ENCODE measurements at places on chromosomes 6 and 20.

DNA sequence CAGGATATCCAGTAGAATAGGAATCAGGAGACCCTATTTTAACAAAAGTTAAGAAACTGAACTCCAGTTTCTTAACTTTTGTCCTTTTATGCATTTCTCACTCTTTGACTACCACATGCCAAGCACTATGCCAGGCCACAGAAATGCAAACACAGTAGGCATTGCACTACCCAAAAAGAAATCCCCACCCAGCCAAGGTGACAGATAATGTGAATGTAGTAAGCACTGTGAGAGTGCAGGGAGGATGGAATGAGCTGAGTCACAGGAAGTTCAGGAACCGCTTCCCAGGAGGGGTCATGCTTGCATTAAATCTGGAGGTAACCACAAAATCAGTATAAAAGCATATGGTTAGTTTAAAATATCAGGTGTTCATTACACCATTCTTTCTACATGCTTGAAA is 20.1 kb upstream of the FAM83C start:
- DNase-seq, result no peak

DNA sequence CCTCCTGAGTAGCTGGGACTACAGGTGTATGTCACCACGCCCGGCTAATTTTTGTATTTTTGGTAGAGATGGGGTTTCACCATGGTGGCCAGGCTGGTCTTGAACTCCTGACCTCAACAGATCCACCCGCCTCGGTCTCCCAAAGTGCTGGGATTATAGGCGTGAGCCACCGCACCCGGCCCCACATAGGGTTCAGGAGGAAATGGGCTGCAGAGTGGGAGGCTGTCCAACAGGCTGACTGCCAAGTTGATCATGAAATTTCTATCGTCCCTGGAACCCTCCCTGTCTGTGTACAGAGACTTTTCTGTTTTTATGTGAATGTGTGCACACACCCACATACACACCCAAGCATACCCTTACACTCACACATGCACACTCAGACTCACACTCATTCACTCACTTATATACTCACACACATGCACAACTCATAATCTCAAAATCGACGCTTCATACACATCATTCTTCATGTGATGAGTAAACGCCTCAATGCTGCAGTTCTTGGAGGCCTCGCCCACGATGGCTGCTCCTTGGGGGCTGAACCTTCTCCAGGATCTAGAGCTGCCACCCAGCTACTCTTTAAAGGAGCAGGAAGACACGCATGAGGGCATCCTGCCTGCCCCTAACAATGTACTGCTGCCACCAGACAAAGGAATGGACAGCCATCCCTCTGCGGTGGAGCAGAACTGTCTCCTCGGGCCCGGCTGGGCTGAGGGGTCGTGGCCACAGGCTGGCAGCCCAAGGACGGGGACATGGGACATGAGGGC is 35.6 kb downstream of the SUN5 start:
- DNase-seq, result no peak

- DNase-seq, result peak; percentile 84
Measured at GRCh38 chr20:22508426-22508825, 75.9 kb downstream of the FOXA2 start.

- DNase-seq, result no peak
Measured at GRCh38 chr6:143986463-143987065, 21.5 kb downstream of the PLAGL1 start.

DNA sequence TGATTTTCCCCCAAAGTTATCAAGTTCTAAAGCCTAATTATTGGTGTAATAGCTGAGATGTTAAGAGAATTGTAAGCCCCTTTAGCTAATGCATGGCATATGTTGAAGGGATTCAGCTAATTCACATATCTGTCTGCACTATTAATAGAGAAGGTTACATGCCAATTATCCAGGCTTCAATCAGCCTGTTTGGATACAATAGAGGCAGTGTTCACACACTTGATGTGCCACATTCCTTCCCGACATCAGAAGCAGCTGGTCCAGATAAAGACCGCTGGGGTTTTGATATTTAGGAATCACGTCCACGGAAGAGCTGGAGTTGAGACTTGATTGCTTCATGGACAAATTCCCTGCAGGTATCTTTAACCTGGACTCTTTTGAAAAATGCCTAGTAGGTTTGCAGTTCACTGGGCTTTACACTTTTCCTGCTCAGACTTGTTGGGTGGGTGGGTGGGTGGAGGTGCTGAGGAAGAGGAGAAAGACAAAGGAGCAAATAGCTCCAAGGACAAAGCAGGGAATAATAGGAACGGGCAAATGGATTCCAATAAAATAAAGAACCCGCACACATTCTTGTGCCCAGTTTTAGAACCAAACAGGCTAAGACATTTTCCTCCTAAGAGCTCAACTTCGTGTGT is 142.6 kb upstream of the ZNF217 start:
- no peak for DNase-seq

GRCh38 chr6:108806665-108807064 is 41.6 kb upstream of the ARMC2 start:
- DNase-seq, result no peak

DNA sequence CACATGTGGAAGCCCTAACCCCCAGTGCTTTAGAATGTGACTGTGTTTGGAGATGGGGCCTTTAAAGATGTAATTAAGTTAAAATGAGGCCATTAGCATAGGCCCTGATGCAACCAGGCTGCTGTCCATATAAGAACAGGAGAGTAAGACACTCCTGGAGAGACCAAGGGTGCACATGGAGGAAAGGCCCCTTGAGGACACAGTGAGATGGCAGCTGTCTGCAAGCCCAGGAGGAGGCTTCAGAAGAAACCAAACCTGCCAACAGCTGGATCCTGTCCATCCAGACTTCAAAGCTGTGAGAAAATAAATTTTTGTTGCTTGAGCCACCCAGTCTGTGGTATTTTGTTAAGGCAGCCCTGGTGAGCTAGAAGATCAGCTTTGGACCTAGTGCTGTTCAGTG is 16.8 kb upstream of the SNRPB2 start:
- DNase-seq, result no peak

DNA sequence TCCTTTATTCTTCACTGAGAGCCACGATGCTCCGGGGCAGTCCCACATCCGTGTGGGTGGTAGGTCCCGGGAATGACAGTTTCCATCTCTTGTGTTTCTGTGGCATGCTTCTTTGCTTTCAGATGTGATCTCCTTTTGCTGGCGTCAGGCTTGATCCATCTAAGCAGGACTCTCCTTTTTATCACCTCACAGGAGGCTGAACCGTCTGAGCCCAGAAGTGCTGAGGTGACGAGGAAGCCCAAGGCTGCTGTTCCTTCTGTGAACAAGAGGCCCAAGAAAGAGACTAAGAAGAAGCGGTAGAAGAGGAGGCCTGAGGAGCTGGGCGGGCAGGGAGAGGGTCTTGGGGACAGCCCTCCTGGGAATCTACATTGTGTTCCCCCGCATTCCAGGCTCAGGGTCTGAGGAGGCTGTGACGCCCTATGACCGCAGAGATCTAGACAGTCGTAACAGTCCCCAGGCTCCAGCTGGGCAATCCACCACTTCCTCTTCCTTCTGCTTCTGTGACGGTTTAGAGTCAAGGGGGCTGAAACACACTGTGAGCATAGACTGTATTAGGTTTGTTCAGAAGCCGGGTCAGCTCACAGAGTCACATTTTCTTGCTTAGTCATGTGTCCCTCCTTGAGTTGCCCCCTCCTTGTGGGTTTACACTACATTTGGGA is 26.8 kb downstream of the MANBAL start:
- no peak for DNase-seq

DNA sequence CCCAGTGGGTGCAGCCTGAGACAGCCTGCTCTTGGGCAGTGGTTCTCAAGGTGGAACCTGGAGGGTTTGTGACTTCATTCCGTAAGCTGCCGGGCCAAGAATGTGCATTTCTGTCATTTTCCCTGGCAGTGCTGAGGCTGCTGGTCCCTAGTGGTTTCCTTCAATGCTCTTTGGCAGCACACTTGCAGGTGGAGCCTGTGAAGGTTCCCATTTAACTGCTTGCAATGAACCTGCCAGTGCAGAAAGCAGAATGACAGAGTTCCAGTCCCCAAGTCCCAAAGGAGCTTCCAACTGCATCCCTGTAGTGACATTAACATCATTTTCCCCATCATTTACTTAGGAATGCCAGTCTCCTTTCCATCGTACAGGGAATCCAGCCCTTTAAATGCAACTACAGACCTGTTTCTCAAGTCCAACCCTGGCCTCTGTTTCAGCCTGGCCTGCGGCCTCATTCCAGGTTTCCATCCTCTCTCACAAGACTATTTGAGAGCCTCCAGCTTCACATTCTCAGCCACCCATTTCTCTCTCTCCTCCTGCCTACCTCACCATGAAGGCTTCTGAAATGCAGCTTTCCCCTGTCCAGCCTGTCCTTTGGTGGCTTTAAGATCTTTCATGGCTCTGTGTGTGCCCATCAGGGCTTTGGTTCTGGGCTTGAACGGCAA is 149.7 kb upstream of the GGTLC1 start:
- DNase-seq, result no peak

- no peak for DNase-seq
Measured at GRCh38 chr6:36373368-36374019, 14.0 kb downstream of the ETV7 start.

- DNase-seq, result no peak
Measured at GRCh38 chr6:96058082-96058481, 42.3 kb downstream of the FUT9 start.

DNA sequence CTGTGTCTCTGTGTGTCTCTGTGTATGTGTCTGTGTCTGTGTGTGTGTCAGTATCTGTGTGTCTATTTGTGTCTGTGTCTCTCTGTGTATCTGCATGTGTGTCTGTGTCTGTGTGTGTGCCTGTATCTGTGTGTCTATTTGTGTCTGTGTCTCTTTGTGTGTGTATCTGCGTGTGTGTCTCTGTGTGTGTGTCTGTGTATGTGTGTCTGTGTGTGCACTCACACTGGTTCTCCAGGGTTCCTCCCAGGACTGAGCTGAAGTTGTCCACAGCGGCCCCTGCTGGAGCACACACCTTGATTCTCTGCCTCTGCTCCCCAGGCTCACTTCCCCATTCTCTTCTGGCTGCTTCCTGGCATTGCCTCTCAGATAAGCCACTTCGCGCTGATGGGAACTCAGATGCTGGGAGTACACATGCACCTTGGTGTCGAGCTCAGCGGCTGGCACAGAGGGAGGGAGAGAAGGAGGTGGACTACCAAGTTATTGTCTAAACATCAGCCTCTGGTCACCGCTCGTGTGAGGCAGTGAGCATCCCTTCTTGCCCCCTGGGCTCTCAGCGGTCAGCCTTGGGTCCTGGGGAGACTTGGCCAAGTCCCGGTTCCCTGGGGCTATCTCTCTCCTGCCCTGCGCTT is 104.9 kb upstream of the NXT1 start:
- DNase-seq, result peak; percentile 76

DNA sequence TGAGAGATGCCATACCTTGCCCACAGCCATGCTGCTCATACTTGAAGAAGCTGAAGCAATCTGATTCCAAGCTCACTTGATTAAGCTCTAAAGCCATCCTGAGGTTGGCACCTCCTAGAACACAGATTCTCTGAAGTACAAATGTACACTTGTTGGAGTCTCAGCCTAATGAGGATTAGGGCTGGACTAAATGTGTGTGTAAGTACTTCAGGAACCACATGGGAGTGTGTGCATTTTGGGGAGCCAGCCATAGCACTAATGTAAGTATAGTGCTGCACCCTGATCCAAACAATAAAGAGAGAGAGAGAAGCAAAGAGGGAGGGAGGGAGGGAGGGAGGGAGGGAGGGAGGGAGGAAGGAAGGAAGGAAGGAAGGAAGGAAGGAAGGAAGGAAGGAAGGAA is 458.6 kb downstream of the MAFB start:
- DNase-seq, result no peak

GRCh38 chr6:62904687-62905086 is 306.6 kb upstream of the FKBP1C start:
- DNase-seq, result no peak

DNA sequence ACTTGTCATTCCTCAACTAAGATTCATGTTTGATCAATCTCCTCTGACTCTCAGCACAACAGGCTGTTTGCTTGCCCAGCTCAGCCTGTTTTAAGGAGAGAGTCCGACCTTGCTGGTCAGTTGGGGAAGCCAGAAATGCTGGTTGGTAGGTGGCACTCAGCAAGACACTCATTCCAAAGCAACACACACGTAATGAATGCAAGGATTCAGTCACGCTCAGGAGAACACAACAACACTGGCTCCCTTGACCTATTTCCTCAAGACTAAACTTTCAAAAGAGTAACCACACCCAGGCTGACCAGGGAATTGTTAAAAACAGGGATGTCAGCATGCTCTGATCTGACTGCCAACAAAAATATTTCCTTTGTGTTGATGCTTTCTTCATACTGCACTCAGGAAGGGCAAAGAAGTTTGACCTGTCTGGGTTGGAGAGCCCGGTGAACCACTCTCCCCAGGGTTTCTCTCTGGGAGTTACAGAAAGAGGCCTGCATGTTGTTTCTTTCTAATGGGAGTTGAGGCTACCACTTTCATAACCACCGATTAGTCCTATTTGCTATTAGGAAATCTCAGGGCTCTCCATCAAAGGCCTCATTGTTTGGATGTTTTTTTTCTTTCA is 25.6 kb upstream of the PREP start:
- no peak for DNase-seq

- DNase-seq, result no peak
Measured at GRCh38 chr6:24802271-24803059, 3.7 kb upstream of the ARMH2 start.

DNA sequence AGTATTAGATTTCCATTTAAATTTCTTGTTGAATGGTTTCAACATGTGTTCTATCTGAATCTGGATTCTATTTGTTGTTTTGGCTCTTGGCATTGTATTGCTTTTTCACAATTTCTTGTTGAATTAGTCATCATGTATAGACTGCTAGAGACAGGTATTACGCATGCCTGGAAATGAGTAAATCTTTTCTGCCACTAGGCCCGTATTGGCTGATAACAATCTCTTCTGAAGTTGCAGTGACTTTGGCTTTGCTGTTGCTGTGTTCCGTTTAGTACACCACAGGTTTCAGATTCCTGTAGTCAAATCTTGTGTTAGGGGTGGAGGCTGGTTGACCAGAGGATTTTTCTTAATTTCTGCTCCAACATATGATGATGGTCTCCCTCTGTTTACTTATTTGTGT is 1339.4 kb downstream of the GRIK2 start:
- no peak for DNase-seq

- no peak for DNase-seq
Measured at GRCh38 chr6:63858691-63859090, 223.1 kb downstream of the PHF3 start.

All from vagina (tissue), 2 donors.